Lower leg skin (tissue), 4 donors: ENCODE measurements at places on chromosomes 5 and 9.

DNA sequence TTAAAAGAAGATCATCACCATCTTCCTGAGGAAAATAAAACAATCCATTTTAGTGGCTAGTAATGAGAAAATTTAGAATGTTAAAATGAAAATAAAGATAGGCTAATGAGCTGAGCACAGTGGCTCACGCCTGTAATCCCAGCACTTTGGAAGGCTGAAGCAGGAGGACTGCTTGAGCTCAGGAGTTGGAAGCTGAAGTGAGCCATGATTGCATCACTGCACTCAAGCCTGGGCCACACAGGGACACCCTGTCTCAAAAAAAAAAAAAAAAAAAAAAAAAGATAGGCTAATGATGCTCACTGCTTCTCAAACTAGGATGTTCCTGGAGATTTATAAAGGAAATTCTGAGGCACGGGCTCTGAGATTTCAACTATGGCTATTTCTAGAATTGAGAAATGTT is 50.3 kb downstream of the CPLANE1 start:
- DNase-seq = no peak

- no peak for DNase-seq
Measured at GRCh38 chr9:129889941-129890717, 54.9 kb downstream of the USP20 start.

- no peak for DNase-seq
Measured at GRCh38 chr5:79397080-79397479, 116.9 kb downstream of the HOMER1 start.

GRCh38 chr9:111896942-111897600 is 457 bp downstream of the UGCG start:
- DNase-seq = peak; percentile 91

DNA sequence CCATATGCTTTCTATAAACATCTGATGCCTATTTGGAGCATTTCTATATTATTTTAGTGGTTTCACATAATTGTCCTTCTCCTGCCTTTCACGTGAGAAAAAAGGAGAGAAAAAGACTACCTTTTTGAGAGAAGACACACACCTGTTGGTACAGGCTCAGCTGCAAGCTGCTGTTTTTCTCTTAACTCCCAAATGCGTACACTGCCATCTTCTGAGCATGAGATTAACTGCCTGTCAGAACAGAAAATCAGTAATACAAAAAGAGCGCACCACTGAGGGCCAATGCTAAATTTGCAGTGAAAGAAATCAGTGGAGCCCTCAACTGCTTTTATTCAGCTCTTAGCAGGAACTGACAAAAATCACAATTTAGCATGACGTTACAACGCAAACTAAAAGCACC is 54.9 kb downstream of the WDR41 start:
- no peak for DNase-seq

- no peak for DNase-seq
Measured at GRCh38 chr5:67378256-67378655, 181.7 kb upstream of the CD180 start.
